Stimulated activated CD4-positive, alpha-beta T cell treated with anti-CD3 and anti-CD28 coated beads, Interleukin-1b, Interleukin-23, amount 100 ng/mL, for 1 hour (primary cell): ENCODE measurements at places on chromosomes 11 and 22.

DNA sequence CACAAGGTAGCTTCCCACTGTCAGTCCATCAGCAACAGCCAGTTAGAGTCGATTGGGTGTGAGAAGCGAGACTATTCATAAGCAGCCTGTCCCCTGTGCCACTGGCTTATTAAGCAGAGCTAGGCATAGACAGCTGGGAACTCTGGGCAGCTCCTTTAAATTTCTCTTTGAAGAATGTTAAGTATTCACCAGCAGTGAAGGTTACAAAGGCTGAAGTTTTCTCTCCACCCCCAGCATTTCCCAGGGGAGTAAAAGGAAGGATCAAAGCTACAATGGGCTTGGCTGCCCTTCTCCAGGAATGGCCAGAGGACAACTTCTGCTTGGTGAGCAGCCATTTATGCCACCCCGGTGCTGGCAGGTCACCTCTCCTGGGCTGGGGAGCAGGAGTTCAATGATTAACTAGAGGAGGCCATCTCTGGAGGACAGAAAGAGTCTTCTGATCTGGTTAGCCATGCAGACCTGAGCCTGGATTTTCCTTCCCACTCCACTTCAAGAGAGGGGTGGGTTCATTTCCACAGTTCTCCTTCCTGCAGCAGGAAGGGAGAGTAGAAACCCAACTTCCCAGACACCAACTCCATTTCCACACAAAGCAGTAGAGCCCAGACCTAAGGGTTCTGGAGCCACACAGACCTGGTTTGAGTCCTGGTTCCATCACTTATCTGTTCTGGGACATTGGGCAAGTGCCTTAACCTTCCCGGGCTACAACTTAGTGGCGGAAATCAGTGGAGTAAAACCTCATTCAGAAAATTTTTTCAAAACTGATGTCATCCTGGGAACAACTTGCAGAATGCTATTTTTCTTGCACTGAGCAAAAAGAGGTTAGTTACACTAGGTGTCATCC, 22.6 kb downstream of the POU2AF3 start:
- DNase-seq = no peak

DNA sequence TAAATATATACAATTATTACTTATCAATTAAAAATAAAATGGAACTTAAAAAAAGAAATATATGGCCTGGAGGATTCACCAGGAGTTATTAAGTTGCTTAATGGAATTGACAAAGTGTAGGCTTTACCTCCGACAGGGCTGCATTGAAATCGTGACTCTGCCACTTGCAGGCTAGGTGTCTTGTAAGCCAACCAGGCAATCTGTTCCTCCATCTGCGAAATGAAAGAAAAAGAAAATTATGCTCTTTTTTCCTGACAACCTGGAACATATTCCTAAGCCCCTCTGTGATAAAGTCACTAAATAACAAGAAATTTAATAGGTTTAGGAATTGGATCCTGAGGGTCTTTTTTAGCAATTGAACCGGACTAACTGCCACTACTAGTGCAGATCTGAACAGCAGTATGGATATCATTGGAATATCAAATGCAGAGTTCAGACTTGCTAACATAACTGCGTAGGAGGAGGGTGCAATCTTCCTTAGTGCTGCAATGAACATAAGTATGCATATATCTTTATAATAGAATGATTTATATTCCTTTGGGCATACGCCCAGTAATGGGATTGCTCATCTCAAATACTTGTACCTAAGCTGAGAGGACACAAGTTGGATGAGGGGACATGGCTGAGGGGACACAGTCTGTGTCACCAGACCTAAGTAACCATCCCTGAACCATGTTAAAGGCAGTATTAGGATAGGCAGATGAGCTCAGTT, 42.5 kb upstream of the CEP126 start:
- DNase-seq = no peak

- DNase-seq = no peak
Observed at GRCh38 chr11:131491503-131491902, 121.1 kb downstream of the NTM start.

- DNase-seq = no peak
Observed at GRCh38 chr11:103528046-103528445, 418.8 kb downstream of the DYNC2H1 start.

DNA sequence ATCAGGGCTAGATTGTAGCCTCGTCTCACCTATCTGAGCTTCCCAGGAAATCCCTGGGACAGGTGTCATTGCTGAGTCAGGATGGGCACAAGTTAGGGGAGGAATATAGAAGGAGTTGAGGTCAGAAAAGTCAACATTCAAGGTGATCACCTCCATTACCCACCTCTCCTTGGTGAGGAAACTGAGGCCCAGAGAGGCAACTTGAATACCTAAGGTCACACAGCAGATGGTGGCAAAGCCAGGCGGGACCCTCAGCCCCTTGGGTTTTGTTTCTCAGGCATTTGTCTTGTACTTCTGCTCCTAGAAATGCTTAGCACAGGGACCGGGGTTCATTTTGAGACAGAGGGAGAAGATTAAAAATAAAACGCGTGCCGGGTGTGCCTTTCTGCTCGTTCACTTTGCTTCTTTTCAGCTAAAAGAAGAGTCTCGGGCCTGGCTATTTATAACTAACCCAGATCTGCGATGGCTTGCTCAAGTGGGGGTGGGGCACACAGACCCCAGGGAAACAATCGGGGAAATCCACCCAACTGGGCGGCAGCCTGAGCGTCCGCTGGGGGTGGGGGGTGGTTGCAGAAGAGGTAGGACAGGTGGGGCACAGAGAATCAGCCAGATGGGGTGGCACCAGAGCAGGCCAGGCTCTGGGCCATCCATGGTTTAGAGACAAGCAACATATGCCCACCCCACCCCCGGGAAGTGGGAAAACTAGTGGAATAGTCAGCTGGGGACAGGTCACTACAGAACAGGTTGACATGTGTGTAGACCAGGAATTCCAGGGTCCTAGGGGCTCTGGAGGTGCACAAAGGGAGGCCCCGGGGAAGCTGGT, 3.9 kb upstream of the GNAZ start:
- DNase-seq = no peak

DNA sequence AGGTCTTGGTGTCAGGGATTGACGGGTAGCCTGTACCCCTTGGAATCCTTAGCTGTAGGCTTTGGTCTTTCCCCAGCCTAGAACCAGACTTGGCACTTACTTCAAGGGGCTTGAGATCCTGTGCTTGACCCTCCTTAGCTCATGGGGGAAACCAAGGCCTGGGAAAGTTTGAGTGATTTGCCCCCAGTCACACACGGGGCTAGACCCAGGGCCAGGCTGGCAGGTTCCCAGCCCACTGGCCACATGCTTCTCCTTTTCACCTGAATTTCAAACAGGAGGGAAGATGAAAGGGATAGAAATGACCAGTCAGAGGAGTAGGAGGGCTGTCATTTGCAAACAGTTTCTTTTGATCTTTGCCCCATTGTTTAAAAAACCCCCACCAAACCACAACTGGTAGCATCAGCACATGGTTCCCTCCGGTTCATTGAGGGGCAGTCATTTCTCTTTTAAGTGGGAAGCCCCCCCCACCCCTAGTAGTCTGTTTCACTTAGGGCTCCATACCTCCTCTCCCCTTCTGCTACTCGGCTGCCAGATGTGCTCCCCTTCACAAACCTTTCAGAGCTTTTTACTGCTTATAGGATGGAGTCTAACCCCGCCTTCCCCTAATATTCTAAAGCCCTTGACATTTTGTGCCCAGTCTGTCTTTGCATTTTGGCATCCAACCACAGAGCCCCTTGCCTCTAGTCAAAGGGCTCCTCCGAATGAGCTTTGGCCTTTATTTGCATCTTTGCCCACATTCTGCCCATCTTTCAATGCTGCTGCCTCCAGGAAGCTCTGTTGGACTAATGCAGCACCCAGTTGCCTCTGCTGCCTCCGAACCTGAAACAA, 37.6 kb downstream of the ZNRF3 start:
- no peak for DNase-seq

- DNase-seq = no peak
Observed at GRCh38 chr22:41847300-41847699, 14.4 kb downstream of the SREBF2 start.

DNA sequence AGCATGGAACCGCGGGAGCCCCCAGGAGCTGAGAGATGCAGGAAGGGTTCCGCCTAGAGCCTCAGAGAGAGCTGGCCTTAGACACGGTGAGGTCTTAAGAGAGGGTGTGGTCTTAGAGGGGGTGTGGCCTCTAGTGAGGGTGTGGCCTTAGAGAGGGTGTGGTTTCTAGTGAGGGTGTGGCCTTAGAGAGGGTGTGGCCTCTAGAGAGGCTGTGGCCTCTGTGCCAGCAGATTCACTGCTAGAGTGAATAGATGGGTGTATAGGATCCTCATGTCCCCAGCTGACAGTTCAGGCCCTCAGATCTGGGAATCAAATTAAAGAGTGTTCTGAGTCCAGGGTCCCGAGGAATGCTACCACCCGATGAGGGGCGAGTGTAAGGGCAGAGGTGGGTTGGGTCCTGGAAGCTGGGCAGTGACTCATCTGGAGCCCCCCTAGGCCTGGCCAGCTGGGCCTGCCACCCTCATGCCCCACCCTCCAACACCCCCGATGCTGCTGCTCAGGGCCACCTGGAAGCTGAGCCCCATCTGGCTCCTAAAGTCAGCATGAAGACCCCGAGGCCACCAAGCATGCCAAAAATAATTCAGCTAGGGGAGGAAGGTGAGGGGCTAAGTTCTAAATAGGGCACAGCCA, 49.5 kb downstream of the IGF2 start:
- DNase-seq = peak; percentile 15

- DNase-seq = no peak
Observed at GRCh38 chr11:123253911-123254310, 58.9 kb upstream of the CLMP start.

GRCh38 chr22:22342697-22343580, 98.4 kb downstream of the VPREB1 start:
- peak; percentile 29 for DNase-seq

DNA sequence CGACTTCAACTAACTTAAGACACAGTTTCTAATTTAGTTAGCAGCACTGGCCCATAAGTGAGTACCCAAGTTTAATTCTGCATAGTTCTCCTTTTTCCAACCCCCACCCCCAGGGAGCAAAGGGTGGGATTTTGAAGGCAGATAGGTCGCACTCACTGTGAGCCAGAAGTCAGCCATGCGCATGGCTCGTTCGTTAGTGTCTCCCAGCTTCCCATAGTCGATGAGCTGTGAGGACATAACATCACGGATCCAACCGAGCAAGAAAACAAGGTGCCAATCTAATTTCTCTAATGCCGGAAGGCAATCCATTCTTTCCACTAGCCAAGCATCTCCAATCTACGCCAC, 577 bp downstream of the MRPL17 start:
- DNase-seq = no peak
